ENCODE measurements at places on chromosomes 7 and 10.

DNA sequence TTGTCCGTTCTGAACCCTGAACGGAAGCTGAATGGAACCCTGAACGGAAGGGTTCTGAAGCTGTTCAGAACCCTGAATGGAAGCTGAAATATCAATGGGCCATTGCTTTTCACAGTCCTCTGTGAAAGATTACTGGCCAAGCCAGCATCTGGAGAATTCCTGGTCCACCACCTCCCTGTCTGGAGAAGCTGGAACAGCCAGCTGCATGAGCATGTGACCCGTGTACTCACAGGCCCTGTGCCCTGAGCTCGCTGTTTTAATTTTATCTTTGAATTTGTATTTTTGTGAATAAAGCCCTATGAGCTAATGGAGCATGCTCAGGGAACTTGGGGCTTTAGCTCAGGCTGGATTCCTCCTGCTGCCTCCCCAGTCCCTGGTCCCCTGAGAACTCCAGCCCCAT is 37.2 kb downstream of the HTRA1 start:
- no peak for DNase-seq

DNA sequence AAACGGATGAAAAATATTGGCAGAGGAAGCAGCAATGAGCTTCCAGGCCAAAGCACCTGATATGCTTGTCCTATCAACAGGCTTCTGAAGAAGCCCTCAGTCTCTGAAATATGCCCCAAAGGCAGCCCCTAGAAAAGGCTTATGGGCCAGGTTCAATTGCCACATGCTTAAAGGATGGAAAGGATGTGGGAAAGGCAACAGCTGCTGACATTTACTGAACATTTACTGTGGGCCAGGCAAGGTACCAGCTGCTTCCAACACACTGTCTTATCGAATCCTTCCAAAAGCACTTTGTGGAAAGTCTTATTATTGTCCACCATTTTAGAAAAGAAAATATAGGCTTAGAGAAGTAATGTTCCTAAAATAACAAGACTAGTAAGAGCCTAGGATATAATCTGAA is 56.5 kb downstream of the DOCK4 start:
- no peak for DNase-seq

GRCh38 chr7:132895231-132895630 is 186.7 kb downstream of the CHCHD3 start:
- DNase-seq: no peak

DNA sequence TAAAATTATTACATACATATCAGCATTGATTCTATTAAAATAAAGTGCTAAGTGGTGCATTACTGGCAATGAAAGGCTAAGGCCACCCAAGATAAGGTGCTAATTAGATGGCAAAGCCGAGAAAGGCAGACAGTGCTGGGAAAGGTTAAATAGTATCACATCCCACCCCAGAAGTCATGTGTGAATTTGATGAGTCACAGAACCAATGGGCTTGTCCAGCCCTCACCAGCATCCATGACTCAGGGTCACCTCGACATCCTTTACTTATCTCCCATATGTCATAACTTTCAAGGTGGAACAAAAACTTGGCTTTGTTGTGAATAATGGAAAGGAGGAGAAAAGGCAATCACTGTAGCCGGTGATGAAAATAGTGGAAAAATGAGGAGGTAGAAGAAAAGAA is 459.1 kb downstream of the PLXNA4 start:
- DNase-seq: no peak

- no peak for DNase-seq
These were observed 10.2 kb downstream of the ZRANB1 start for GRCh38 chr10:124952123-124952522.

- DNase-seq: no peak
These were observed at the start of gene PNLIPRP3 for GRCh38 chr10:116427671-116428070. TSS of gene PNLIPRP3 (plus strand) at chr10:116427847. CDS start at chr10:116428013, 166 bp downstream.

DNA sequence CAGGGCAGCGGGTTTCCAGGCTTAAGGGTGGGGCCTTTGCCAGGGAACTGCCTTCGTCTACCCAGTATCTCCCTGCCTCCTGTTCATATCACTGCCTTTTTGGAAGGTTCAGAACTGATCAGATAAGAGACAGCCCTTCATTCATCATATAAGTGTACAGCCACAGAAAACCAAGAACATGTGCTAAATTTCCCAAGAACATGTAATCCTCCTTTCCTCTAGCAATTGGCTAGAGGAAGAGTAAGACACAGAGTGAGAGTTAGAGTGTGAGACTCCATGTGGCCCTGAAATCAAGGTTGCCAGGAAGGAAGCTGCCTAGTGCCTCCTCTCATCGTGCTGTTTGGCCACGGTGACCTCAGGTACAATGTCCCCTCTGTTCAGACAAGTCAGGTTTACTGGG is 770.9 kb downstream of the TNS3 start:
- DNase-seq: no peak

- DNase-seq: no peak
These were observed 5.4 kb downstream of the VWC2 start for GRCh38 chr7:49778731-49779270.

DNA sequence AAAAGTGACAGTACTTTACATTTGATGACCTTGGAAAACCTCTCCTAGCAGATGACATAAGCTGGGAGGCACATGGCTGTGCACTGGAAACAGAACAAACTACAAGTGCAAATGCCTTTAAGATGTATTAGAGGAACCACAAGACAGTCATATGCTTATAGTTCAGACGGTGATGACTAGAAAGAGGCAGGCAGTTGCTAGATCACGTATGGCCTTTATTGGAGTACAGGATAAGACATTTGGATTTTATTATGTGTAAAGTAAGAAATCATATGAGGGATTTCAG is 290.0 kb downstream of the SORCS1 start:
- DNase-seq: no peak

GRCh38 chr10:71069909-71070666 is 142.3 kb upstream of the UNC5B start:
- DNase-seq: no peak

DNA sequence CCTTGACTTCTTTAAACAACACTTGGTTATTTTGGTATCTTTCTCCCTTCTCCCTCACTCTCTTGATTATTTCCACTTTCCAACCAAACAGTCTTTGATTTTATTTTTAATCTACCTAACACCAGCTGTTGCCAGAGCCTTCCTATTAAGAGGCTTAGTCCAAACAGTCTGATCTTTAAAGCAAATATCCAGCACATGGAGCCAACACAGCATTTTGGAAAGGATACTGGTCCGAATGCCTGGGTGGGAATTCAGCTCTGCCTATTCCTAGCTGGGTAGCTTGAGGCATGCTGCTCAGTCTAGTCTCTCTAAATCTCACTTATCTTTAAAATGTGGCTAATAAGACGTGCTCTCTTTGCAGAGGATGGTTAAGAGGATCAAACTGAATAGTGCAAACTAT is 129.3 kb downstream of the NRCAM start:
- DNase-seq: no peak

- no peak for DNase-seq
These were observed 6.9 kb downstream of the PFKP start for GRCh38 chr10:3074145-3074665.

DNA sequence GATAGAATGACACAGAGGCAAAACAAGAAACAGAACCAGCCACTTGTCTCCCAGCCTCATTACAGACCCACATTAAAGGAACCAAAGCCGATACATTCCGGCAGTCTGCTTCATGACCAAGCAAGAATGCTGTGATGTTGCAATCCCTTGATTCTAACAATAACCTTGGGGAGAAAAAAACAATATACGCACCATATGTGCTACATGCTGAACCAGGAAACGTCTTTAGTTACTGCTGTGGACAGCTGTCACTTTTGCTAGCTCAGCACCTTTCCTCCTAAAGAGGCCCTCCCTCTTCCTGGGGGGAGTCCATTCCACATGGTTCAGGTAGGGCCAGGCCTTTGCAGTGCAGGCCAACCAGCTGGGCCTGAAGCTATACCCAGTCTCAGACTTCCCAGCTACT is 79.1 kb downstream of the PRTFDC1 start:
- DNase-seq: no peak

GRCh38 chr10:114094795-114095194 is 51.1 kb downstream of the ADRB1 start:
- DNase-seq: no peak

DNA sequence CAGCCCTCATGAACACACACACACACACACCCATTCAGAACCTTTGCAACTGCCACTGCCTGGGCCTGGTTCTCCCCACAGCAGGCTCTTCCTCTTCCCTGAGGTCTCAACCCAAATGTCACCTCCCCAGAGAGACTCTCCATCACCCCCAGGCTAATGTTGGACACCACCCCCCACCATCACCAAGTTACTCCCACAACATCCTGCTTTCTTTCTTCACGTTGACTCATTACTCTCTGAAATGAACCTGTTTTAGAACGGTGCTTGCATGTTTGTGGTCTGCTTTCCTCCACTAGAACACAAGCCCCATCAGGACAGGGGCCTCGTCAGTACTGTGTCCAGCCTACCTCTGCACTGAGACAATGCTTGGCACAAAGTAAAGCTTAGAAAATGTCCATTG is 16.0 kb downstream of the AFAP1L2 start:
- DNase-seq: no peak

- DNase-seq: no peak
These were observed 123.6 kb upstream of the ANK3 start for GRCh38 chr10:60513281-60513680.

- DNase-seq: no peak
These were observed 46.6 kb downstream of the BTRC start for GRCh38 chr10:101400585-101400984.

GRCh38 chr10:86262688-86263181 is 103.9 kb downstream of the GRID1 start:
- no peak for DNase-seq

GRCh38 chr7:70439651-70440050 is 692.3 kb upstream of the GALNT17 start:
- no peak for DNase-seq

DNA sequence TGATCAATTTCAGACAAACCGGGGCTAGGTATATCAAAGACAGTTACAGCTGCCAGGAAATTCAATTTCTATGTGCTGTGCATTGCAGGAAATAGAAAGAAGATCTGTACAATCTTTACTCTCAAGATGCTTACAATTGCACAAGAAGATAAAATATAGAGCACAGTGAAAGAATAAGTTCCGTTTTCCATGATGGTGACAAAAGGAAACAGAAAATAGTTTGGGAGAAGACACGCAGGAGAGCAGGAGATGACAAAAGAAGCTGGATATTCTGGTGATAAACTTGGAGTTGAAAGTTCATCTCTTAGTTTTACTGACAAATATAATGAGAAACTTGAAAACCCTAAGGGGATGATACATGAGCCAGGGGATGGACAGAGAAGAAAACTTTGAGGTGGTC is 646.0 kb downstream of the PARD3 start:
- no peak for DNase-seq

DNA sequence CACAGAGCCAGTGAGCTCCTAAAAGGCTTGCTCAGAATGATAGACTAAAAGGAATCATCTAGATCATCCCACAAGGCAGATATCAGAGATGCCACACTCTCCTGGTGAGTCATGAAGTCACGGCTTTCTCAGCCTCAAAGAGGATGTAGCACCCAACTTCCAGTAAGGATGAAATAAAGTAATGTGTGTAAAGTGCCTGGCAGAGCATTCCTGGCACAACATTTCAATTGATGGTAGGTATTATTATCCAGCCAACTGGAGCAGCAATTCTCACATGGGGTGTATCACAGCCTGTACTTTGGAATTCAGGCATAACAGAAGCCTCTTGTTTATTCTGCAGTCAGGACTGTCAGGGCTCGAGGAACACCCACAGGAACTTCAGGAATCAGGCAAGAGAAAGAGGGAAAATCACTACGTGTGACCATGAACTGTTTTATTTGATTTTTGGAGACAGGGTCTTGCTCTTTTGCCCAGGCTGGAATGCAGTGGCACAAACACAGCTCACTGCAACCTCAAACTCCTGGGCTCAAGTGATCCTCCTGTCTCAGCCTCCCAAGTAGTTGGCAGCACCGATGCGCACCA is 5.3 kb upstream of the NAT16 start:
- DNase-seq: no peak

GRCh38 chr7:33902746-33903145 is 2.6 kb upstream of the BMPER start:
- no peak for DNase-seq

GRCh38 chr7:13945670-13946069 is 43.8 kb downstream of the ETV1 start:
- no peak for DNase-seq

DNA sequence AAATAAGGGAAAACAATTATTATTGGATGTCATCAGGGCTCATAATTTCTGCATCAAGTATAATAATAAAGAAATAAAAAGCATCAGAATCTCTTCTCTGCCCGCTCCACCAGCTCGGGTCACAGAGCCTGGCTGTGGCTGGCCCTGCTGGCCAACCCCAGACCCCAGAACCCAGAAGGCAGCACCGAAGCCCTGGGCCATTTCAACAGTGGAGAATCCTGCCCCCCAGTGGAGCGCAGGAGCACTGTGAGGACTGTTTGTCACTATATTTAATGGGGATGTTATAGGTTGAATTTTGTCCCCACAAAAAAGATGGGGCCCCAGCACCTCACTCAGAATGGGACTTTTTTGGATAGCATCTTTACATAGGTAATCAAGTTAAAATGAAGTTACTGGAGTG is 27.3 kb downstream of the DENND11 start:
- DNase-seq: no peak

DNA sequence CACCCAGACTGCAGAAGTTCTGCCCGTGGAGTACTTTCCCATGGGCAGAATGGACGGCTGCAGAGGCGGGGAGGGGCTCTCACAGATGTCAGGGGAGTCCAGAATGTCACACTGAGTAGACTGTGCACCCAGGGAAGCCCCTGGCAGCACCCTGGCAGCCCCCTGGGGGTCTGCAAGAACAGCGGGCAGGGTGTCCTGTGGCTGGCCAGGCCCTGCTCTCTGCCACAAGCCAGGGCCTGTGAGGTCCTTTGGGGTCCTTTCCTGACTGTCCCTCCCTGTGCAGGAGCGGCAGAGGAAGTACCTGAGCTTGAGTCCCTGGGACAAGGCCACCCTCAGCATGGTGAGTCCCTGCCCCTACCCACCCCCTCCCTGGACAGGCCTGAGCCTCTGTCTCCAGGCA is 6.1 kb upstream of the SH2B2 start:
- DNase-seq: no peak

- no peak for DNase-seq
These were observed 449.4 kb downstream of the TNS3 start for GRCh38 chr7:47132471-47132870.

DNA sequence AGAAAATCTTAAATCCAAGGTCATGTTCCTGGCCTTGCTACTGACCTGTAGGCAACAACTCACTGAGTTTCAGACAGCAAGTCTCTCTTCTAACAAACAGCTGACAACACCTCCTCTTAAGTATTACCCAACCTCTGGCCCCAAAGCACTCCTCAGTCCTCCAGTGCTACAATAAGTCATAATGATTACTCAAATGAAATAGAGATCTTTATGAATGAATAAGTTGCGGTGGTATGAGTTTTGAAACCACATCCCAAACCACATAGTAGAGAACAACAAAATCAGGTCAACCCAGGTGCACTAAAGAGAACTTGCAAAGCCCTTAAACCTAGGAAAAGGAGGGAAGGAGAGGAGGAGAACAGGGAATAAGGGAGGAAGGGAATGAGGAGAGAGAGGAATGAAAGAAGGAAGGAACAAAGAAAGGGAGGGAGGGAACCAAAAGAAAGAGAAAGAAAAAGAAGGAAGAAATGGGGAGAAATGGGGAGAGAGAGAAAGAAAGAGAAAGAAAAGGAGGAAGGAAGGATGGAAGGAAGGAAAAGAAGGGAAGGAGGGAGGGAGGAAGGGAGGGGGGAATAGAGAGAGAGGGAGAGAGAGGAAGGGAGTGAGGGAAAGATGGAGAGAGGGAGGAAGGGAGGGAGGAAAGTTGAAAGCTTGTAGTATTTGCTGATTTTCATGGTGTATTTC is 142.8 kb upstream of the CALCR start:
- no peak for DNase-seq

Measured in hematopoietic multipotent progenitor cell treated with erythropoietin and hydrocortisone succinate and interleukin-3 and kit ligand, for 15 days (in vitro differentiated cells).